ENCODE measurements at places on chromosomes 5 and 9.

DNA sequence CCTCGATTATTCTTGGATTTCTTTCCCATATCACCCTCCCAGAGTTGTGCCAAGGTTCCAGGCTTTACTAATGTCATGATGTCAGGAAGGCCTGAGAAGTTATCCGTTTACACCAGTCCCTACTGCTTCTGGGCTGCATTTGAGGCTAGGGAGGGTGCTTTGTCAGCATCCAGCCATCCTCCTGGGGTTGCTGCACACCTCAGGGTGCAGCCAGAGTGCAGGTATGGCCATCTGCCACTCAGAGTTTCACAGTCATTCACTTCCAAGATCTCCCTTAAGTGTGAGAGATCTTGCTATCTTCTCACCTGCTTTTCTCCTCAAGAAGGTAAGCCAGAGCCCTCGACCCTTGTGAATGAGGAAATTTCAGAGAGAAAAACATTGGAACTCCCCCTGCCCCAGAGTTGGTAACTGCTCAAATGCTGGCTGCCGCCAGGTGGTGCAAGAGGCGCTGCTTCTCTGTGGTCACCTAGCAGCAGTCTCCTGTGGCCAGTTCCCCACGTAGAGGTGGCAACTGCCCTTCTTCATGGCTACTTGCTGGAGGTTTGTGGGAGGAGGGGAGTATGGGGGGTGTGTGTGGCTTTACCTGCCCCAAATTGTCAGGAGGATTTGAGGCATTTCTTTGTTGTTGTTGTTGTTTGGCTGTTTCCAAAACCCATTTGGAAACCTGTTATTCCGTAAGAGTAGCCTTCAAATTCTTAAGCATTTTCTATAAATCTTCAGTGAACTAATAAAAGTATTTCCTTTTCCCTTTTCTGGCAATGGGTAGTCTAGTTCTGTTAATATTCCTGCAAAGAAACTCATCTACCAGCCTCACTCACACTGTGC lies 259.6 kb upstream of the DMRT1 start:
- no peak for DNase-seq

GRCh38 chr9:37936965-37937364 lies 33.0 kb upstream of the SLC25A51 start:
- DNase-seq, result no peak

GRCh38 chr5:174093123-174093522 lies 47.6 kb downstream of the NSG2 start:
- no peak for DNase-seq

- DNase-seq, result peak; percentile 52
Measured at GRCh38 chr5:147453875-147454814, 55.7 kb downstream of the DPYSL3 start.

DNA sequence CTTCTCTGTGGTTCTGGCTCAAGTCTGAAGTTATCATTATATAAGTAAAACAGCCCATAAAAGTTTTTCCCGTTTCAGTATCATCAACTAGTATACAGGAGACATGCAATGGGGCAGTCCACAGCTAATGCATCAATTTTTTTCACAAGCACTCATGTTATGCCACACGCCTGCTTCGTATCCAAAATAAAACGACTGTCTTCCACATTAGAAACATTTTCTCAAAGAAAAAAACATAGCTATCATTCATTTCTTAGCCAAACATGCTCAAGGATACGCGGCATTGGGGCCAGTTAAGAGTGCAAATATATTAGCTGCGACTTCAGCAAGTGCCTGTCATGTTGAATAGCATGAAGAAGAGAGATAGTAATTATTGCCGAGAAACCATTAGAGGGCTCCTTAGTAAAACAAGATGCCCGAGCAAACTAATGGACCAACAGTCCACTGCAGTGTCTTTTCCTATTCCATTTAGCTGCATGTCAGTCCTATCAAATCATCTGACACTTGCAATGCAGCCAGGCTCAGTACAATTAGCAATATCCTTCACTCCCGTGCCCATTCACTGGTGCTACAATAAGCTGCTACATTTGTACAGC lies 68.5 kb downstream of the BNC2 start:
- no peak for DNase-seq

DNA sequence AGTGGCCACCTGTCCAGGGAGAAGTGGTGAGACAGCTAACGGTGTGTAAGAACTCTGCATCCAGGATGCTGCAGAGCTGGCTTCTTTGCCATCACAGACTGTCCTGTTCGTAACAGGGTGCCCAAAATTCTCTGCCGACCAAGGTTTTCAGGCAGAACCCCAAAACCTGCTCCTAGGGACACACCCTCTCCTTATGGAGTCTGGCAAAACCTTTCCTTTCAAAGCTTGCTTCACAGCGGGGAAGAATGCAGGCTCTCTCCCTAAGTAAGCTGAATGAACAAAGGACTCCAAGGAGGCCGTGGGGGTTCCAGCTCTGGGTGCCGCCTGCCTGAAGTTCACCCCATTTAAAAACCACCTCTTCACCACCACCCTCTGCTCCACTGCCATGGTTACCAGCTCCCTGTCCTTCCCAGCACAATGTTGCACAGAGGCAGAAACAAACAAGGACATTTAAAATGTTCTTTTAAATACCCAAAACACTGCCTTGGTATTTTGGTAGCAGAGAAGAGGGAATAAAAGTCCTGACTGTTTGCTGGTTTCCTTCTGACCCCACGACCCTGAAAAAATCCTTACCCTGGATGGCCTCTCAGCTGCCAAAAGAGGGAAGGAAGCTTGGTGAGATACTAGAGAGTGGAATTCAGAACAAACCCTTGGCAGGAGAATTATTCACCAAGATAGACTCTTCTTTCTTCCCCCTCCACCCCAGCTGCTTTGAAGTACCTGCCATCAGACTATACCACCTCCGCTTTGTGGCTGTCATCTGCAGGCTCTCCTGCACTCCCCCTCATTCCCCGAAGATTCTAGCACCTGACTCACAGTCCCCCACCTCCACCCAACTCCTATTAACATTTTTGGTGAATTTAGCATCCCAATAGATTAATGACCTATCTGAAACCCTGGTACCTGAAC lies 7.1 kb upstream of the KLF9 start:
- peak; percentile 68 for DNase-seq

DNA sequence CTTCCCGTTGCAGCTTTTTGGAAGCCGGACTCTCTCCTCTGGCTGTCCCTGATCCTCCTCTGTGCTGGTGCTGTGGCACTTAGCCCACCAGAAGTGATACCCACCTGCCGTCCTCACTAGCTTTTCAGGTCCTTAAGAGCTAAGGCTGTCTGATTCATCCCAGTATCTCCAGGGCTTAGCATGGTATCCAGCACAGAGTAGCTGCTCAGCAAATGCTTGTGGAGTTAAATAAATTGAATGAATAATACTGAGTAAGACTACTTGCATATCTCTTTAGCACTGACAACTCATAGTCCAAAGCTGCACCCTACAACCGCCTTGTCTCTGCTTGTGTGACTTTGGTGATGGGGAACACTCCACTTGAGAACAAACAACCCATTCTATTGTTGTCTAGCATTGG lies 7.7 kb upstream of the XPA start:
- no peak for DNase-seq

DNA sequence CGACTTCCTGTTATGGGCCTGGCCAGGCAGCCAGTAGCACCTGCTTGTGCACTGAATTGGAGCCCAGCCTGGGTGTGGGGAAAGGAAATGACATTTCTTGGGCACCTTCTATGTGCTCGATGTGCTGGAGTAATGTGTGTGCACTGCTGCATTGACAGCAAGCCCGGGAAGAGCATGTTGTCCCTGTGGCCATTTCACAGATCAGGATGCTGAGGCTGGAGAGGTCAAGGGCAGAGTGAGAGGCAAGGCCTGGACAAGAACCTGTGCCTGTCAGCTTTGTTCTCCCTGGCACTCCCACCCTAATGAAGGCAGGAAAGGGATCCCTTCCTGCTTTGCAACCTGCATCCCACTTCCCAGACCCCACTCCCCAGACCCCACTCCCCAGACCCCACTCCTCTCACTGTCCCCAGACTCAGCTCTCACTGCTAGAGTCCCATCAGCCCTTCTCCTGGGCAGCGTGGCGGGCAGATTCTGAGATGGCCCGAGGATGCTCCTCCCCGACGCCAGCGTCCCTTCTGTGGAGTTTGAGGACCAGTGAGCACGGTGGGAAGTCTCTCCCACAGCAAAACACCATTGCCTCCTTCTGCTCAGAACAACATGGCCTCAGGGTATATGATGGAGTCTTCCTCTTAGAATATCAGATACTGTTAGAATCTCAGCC lies 49.6 kb downstream of the BARX1 start:
- DNase-seq, result no peak

DNA sequence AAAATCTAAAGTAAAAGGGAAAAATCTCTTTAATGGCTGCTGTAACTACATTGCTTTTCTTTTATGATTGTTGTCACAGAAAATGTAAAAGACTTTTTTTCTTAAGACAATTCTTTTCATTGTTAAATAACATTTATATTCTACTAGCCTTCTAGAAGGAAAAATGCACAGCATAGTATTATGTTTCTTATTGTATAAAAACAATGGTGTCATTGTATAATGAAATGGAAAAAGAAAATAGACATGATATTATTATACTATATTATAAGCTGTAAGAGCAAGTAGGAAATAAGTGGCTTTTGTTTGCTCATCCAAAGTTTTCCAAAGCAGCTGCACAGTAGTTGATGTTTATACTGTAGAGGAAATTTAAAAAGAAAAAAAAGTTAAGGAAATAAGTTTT lies 1021.7 kb downstream of the EFNA5 start:
- no peak for DNase-seq

GRCh38 chr9:89021154-89021803 lies 30.0 kb downstream of the S1PR3 start:
- no peak for DNase-seq

DNA sequence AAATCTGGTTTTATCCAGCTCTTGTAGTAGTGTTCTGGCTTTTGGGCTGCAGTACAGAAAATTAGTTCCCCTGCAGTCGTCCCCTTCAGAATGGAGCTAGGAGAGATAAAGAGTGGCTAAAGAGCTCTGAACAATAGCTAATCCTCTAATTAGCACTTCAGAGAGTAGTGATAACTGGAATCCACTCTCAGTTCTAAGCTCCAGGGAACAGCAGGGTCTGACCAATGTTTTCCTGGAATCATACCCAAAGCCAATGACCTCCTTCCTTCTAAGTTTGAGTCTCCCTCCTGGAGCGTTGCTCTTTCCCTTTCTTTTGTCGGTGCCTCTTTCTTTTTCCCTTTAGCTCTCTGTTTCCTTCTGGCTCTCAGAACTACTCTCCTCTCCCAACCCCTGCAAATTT lies 47.4 kb downstream of the MFAP3 start:
- no peak for DNase-seq

GRCh38 chr9:84296146-84296843 lies 44.3 kb downstream of the SLC28A3 start:
- DNase-seq, result peak; percentile 27

DNA sequence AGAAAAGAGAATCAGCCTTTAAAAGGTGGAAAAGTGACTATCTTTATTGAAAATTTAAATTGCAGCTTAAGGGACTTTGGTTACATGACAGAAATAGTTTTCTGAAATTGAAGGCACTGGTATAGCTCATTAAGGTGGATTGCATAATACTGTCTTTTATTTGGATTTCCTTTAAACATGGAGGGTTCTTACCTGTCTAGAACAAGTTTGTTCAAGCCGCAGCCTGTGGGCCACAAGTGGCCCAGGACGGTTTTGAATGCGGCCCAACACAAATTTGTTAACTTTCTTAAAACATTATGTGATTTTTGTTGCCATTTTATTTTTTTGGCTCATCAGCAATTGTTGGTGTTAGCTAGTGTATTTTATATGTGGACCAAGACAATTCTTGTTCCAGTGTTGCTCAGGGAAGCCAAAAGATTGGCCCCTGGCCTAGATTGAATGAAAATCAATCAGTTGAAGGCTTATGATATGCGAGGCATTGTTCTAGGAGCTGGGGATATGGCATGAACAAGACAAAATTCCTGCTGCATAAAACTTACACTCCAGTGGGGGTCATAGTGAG lies 18.0 kb downstream of the NNT start:
- DNase-seq, result no peak
